ENCODE measurements at places on chromosomes 12 and 14.

DNA sequence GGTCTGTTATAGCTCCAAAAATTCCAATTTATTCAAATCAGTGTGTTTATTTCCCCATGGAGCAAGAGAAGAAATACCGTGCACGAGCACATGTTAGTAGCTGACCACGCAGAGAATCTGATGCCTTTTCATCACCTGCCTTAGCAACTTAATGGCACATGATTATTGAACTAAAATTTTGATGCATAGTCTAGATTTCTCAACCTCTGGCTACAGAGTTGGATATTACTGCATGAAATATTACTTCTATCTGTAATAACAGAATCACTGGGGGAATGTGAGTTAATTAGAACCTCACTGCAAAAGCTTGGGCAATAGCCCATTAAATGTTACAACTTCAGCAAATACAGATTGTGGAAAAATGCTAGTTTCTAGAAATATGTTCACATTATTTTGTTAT lies 335.8 kb downstream of the FLRT2 start:
- no peak for DNase-seq

DNA sequence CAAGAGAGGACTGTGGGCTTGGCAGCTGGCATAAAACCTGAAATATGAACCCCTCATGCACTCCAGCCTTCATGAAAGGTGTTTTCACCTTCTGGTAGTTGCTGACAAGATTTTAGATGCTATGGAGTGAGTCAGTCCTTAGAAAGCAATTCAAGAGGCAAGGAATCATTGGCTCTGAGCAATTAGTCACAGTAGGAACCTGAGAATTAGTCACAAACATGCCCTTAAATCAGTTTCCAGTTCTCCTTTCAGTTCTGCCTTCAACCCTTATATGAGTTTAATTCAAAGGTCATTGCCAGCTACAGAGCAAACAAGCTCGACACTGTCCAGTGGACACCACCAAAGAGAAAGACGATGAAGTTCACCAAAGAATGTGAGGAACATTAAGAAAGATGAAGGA lies 472.3 kb downstream of the GLT1D1 start:
- no peak for DNase-seq

DNA sequence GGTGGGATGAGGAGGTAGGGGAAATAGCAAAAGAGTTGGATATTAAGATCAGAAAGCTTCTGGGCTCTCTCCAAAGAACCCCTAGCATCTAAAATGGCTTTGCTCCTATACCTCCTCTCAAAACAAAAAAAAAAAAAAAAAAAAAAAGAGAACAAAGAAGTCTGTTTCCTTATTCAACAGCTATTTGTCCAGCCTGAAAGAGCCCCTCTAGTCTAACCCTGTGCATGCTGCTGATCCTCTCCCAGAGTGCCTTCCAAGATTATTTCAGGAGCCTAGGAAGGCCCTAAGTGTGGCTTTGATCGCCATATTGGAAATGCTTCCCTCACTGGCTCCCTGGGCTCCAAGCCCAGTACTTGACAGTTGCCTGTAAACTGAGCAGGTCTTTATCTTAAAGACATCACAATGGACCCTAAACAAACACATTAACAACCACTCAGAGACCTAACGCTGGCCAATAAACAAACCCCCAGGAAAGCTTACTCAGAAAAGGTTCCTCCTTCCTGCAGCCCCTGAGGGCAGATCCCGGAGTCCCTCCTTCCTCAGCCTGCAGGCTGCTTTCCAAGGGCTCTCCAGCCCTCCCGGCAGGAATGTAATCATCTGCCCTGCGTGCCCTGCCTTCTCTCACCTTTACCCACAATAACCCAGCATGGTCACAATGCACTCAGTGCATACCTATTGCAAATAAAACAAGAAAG lies 17.4 kb upstream of the COL2A1 start:
- no peak for DNase-seq

DNA sequence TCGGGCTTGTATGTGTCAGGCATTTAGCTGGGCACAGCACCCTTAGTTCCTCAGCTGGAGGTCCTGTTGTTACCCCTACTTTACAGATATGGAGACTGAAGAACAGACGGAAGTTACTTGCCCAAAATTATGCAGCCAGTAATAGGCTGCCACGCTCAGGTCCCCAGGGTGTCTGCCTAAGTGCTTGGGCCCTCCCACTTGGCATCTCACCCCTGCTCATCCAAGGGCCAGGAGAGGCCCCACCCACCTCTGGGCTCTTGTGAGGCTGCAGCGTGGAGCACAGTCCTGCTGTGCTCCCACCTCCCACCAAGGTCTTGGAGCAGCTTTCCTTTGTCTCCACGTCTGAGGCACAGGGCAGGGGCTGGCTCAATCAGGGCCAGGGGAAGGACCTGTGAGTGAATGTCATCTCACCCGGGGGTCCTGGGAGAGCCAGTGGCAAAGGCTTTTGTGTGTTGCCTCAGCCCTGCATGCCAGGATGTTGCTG lies 64.6 kb downstream of the BEGAIN start:
- DNase-seq, result no peak

- no peak for DNase-seq
These were observed 92.5 kb downstream of the STAB2 start for GRCh38 chr12:103679421-103680170.

DNA sequence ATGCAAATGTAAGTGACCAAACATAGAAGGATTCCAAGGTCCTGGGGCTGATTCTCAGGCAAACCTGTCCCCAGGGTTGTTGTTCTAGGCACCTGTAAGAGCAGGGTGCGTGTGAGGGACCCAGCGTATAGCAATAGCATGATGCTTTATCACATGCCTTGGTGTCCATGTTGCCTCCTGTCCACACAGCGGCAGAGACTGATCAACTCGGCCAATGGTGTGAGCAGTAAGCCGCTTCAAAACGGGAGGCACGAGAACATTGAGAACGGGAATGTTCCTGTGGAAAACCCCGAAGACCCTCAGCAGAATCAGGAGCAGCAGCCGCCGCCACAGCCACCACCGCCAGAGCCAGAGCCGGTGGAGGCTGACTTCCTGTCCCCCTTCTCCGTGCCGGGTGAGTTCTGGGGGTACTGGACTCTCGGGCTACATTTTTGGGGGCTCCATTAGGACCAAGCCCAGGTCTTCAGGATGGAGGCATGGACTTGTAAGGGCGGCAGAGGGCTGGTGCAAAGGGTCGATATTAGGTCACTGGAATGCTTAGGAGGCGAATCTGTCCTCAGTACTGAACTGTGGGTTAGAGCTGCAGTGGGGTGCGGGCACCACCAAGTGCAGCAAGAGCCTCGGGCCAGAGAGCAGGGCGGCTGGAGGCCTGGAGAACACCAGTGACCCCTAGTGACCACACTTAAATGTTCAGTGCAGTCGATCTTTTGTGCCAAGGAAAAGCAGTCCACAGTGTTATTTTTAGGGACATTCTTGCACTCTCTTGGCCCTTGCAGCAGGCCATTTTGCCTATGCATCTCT lies 57.2 kb upstream of the RIN3 start:
- DNase-seq, result no peak

DNA sequence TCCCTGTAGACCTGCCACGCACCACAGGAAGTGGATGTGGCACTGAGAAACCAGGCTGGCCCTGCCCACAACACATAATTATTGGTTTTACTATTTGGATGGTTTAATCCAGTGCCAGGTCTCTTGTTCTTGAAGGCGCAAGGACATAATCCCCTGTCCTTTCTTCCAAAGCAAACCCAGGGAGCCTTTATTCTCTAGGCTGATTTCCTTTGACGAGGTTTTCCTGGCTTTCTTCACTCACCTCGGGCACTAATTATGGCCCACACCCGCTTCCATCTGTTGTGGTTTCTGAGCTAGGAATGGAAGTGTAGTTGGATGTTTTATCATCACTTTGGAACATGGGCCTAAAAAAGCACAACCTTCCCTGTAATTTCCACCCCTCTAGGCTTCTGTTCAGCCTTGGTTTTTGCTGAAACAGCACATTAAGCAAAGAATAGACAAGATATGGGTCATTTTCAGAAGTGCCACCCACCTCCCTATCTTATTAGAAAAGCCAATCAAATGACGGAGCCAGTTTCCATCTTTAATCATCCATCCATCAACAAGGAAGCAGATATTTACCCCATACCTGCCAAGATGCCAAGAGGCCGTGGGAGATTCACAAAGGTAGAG lies 73.9 kb downstream of the PPP1R36 start:
- no peak for DNase-seq

DNA sequence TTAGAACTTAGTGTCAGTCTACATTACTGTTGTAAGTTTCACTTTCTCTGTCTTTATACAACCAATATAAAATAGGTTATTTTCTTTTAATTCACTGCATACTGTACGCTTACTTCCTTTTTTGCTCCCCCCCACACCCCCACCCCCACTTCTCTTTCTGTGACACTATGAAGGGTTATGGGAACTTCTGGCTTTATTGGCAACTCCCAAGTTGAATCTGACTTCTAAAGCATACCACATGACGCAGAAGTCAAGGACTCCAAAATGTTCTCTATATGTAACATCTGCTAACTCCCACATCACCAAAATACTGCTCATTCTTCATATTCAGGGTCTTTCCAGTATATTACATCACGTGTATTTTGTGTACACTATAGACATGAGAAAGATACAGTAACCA lies 81.2 kb upstream of the ATXN7L3B start:
- no peak for DNase-seq

DNA sequence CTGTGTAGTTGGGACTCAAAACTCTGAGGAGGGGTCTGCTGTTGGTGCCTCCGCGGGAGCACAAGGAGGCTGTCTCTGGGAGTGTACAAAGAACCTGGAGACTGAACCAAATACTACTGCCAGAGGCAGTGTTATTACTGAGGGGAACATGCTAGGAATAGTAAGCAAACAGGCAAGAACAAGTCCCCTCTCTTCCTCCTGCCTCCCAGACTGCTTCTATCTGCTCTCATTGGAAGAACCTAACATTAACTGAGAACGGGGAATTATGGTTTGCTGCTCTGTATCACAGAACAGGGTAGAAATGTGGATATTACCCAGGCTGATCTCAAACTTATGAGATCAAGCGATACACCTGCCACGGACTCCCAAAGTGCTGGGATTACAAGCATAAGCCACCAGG lies 4.5 kb upstream of the KMT5A start:
- no peak for DNase-seq

- peak; percentile 24 for DNase-seq
These were observed 7.7 kb downstream of the PPP1R3E start for GRCh38 chr14:23294734-23295561.

GRCh38 chr14:89187501-89187900 lies 229.5 kb downstream of the FOXN3 start:
- DNase-seq, result no peak

DNA sequence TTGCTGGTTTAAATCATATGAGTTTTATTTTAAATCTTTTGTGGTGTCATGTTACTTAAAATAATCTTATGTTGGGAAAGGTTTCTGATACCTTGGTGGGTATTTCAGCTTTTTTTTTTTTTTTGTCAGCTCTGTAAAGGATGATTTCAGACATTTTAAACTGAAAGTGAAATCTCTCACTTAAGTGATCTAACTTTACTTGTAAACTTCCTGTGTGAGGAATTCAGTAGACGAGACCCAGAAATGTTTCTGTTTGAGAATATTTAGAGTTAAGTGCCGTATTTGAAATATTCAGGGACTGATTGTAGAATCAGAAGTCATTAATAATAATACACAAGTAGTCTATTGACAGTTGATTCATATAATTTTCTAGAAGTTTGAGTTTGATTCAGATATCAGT lies 37.8 kb downstream of the PROX2 start:
- no peak for DNase-seq

- no peak for DNase-seq
These were observed 198.9 kb downstream of the ZFP36L1 start for GRCh38 chr14:68593806-68594536.

DNA sequence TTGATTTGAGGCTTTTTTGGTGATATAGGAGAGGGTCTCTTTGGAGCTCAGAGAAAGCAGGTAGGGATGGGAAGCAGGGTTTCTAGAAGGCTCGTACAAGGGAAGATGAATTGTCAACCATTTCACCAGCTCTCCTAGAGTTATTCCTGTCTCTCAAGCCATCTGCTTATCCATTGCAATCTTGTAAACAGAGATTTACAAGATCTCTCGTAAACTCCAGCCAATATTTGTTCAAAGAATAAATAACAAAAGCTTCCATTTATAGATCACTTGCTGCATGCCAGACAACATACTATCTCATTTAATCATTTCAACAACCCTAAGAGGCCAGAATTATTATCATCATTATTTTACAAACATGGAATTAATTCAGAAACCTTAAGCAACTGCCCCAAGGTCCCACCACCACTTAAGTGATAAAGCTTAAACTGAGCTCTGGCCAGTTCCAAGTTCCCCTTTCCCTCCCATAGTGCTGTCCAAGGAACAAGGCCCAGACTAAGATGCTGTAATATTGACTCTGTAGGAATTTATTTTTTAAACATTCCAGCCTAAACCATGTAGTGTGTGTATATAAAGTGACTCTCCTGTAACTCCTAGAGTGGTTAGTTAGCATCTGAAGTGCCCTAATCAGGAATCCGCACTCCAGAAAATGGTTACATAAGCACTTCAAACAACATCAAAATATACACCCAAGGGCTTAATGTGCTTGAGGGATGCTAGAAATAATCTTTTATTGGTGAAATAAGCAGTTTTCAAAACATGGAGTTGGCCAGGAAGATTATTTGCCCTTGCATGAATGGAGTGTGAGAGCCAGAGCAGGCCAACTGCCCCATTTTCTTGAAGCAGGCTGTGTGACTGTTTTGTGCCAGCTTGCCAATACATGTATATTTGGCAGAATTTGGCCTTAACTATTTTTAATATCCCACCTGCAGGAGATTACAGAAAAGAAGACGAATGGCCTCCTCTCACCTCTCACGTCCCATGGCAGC lies 2.8 kb upstream of the PLEKHH1 start:
- no peak for DNase-seq

DNA sequence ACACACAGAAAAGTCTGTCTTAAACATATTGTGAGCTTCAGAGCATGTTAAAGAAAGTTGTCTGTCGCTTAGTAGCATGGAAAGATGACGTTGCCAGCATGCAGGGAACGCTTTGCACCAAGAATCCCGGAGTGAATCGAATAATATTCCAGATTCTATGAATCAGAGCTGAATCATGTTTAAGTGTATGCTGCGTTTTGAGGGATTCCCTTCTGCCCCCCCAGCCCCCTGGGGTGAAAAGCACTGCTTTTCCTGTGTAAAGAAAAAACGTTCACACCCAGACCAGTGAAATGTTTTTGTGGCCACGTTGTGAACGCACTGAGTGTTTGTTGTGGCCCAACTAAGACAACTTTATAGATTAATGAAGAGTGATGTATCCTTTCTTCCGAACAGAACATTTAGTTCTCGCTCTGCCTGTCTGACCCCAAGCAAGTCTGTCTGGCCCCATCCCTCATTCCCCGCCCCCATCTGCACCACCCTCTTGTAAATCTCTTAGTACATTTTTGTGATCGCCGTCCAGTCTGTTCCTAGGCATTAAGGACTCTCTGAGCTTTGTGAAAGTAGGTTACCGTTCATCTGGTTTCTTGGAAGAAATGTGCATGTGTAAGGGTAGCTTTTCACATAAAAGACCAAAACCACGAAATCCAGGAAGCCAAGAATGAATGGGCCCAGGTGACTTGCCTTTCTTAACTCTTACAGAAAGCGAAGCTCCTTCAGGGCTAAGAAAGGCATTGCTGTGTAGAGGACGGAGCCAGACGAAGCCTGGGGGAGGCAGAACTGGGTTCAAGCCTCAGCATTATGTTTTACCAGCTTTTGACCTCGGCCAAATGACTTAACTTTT lies 103.0 kb downstream of the SAMD4A start:
- DNase-seq, result no peak

Measured in activated CD4-positive, alpha-beta T cell treated with anti-CD3 and anti-CD28 coated beads for 1 hour (primary cell).